ENCODE measurements at places on chromosomes 7 and 10. TPM values are rescaled to one million over a fixed set of nuclear protein-coding genes. Genes with fewer than 3 reads are reported as not detected.

- no peak for DNase-seq
- H3K27ac ChIP-seq = no peak overlapping the region
- H3K36me3 ChIP-seq = peaks cover 4% of the 10 kb centered on the region
- no peak overlapping the region for H3K4me3 ChIP-seq
- no peaks in the 10 kb centered on the region for H3K27me3 ChIP-seq
- H3K4me1 ChIP-seq = peaks cover 12% of the 10 kb centered on the region
Observed at GRCh38 chr7:130095812-130096211, 25.5 kb downstream of the KLHDC10 start.

DNA sequence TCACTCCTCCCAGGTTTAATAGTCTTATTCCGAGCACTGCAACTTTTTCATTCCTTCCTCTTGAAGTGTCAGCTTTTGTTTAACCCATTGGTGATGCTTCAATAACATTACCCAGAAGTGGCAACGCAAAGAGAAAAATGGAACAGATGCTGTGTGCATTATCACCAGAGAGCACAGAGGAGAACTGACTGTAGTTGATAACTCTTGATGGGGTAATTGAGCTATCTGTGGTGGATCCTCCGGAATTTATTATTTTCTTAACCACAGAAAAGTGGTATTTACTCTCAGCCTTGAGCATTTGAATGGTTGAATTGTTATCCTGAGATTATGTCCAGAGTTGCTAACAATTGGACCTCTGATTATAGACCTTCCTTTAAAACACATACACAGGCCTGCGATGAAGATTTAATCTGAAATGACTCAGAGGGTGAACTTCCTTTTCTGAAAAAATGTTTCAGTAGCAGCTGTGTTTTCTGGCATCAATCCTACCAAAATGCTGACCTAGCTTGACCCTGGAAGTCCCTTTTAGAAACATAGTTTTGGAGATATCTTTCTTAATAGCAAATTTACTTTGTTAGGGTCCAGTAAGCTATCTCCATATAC is 1584.4 kb upstream of the LRRTM3 start:
- H3K27ac ChIP-seq = no peak overlapping the region
- H3K4me1 ChIP-seq = no peaks in the 10 kb centered on the region
- H3K4me3 ChIP-seq = no peak overlapping the region
- H3K36me3 ChIP-seq = no peaks in the 10 kb centered on the region

DNA sequence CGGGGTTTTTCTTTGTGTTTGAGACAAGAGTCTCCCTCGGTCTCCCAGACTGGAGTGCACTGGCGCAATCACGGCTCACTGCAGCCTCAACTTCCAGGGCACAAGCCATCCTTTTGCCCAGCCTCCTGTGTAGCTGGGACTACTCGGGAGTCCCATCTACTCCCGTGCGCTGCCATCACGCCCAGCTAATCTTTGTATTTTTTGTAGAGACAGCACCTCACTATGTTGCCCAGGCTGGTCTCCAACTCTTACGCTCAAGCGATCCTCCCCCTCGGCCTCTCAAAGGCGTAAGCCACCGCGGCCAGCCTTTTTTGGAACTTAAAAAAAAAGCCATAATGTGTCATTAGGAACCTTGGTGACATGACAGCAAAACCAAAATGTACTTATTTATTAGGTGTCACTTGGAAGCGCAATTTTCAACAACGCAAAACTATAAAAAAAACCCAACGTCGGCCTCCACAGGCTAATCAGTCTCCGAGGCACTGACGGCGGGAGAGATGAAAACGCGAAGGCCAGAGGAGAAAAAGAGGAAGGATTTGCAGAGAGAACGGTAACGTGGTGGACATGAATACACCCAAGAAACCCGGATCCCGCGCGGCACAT is 911 bp upstream of the HNRNPH3 start:
- H3K4me1 ChIP-seq = peaks cover 35% of the 10 kb centered on the region
- H3K27ac ChIP-seq = peak overlapping the region; percentile 100
- DNase-seq = peak; percentile 46
- H3K27me3 ChIP-seq = no peaks in the 10 kb centered on the region

GRCh38 chr7:120274482-120274881 is 1.5 kb downstream of the KCND2 start:
- peaks cover 27% of the 10 kb centered on the region for H3K27me3 ChIP-seq
- H3K27ac ChIP-seq = no peak overlapping the region
- peaks cover 7% of the 10 kb centered on the region for H3K4me1 ChIP-seq

DNA sequence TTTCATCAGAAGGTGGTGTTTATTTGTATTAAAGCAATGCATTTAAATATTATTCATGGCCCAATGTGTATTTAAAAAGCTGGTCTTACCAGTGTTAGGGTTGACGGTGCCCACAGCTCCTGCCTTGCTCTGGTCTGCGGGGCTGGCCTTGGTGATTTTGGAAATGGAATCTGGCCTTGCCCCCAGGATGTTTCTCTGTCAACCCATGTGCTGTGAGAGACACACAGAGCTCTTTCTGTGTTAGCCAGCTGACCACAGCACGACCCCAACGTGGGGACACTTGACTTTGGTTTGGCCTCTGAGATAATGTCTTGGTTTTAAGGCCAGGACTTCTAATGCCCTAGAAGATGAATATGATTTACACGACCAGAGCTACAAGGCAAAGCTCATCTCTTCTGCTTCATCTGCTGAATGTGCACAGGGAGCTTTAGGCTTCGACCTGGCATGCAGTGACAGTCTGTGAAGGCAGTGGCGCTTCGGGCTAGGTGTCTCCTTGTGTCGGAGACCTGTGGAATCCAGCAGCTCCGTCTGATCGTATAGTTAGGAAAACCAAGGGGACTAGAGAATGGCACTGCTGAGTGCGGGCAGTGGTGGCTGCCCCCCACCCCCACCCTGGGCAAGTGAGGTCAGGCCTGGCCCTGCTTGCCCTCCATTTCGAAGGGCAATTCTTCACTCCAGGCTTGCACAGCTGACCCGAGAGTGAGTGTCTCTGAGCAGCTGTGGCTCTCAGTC is 246.1 kb downstream of the EBF3 start:
- no peaks in the 10 kb centered on the region for H3K4me1 ChIP-seq
- DNase-seq = no peak
- no peaks in the 10 kb centered on the region for H3K27me3 ChIP-seq

GRCh38 chr10:62442006-62442405 is 67.8 kb downstream of the ZNF365 start:
- DNase-seq = no peak
- H3K4me3 ChIP-seq = no peak overlapping the region
- H3K4me1 ChIP-seq = no peaks in the 10 kb centered on the region
- no peak overlapping the region for H3K27ac ChIP-seq
- no peaks in the 10 kb centered on the region for H3K36me3 ChIP-seq
- peaks cover 12% of the 10 kb centered on the region for H3K27me3 ChIP-seq

- no peak overlapping the region for H3K4me3 ChIP-seq
- no peaks in the 10 kb centered on the region for H3K27me3 ChIP-seq
- no peak for DNase-seq
- H3K4me1 ChIP-seq = peaks cover 2% of the 10 kb centered on the region
- peaks cover 22% of the 10 kb centered on the region for H3K36me3 ChIP-seq
- no peak overlapping the region for H3K27ac ChIP-seq
Observed at GRCh38 chr7:139022286-139022685, 13.6 kb downstream of the ZC3HAV1L start.

GRCh38 chr7:91289633-91290254 is 25.5 kb downstream of the FZD1 start:
- no peak overlapping the region for H3K27ac ChIP-seq
- H3K27me3 ChIP-seq = peaks cover 2% of the 10 kb centered on the region
- no peak overlapping the region for H3K4me3 ChIP-seq
- no peaks in the 10 kb centered on the region for H3K36me3 ChIP-seq

GRCh38 chr7:149822353-149822943 is 15.7 kb upstream of the ZNF862 start:
- no peak overlapping the region for H3K4me3 ChIP-seq
- no peaks in the 10 kb centered on the region for H3K27me3 ChIP-seq
- no peak for DNase-seq
- H3K36me3 ChIP-seq = no peaks in the 10 kb centered on the region

DNA sequence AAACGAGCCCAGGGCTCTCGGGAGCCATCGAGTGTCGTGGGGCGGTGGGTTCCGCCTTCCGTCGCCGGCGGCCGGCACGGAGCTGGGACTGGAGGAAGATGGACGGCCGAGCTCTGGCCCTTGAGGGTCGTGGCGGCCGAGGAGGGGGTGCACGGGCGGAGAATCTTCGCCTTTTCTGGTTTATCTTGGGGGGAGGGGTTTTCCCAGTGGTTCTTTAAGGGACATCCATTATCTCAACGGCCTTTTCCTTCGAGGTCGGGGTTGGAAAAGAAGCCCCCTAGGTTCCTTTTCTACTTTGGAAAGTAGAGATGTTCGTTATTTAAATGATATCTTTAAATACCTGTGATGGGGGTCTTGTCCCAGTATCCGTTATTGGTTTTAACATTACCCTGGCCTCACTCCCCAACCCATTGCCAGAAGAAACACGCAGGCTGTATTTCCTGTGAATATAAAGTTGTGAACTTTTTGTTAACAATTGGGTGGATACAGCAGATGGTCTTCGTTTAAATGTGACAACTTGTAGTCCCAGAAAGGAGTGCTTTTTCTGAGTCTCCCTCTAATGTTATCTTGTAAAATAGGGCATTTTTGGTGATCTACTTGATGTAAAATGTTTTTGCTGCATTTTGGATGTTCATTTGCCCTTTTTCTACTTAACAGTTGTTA is 765 bp downstream of the CCAR1 start:
- peak overlapping the region; percentile 91 for H3K27ac ChIP-seq
- peaks cover 9% of the 10 kb centered on the region for H3K4me1 ChIP-seq
- H3K27me3 ChIP-seq = no peaks in the 10 kb centered on the region
- H3K36me3 ChIP-seq = peaks cover 31% of the 10 kb centered on the region
- peak overlapping the region; percentile 91 for H3K4me3 ChIP-seq

DNA sequence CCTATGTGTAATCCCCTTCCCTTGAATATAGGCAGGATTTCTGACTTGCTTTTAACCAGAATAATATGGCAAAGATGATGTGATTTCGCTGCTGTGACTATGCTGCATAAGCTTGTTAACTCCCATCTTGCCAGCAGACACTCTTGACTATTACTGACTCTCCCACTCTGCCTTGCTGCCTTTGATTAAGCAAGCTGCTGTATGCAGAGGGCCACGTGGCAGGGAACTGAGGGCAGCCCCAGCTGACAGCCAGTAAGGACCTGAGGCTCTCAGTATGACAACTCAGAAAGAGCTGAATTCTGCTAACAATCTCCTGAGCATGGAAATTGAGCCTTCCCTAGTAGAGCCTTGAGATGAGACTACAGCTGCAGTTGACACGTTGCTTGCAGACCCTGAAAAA is 279.4 kb upstream of the CACNA2D1 start:
- H3K27ac ChIP-seq = no peak overlapping the region
- H3K4me1 ChIP-seq = no peaks in the 10 kb centered on the region
- no peak overlapping the region for H3K4me3 ChIP-seq
- H3K27me3 ChIP-seq = no peaks in the 10 kb centered on the region

The COL17A1 gene
- total RNA-seq = not detected

The NPC1L1 gene
- total RNA-seq = 0.04 TPM

The UTF1 gene
- not detected for total RNA-seq

The THSD7A gene
- not detected for total RNA-seq

The MRPS16 gene
- 123 TPM for total RNA-seq

The GIMAP2 gene
- total RNA-seq = 40.1 TPM

The CAMK2B gene
- 1.8 TPM for total RNA-seq

The CALCR gene
- total RNA-seq = not detected
